ENCODE measurements at places on chromosomes 5 and 9.

DNA sequence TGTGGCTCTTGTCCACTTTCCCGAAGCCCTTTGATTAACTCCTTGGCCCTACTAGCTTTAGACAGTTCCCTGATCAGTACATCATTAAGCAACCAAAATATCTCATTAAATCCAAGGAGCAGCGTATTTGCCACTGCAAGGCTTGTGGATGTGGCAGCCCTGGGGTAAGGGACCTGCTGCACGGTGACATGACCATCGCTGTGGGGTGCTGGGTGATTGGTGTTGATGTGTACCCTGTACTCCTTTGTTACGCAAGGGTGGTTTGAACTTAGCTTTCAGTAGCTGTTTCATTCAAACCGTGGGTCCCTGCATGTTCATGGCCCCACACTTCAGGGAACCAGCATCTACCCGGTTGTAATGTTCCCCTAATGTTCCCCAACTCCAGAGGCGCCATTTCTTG, 41.0 kb downstream of the OTULIN start:
- no peak for DNase-seq

DNA sequence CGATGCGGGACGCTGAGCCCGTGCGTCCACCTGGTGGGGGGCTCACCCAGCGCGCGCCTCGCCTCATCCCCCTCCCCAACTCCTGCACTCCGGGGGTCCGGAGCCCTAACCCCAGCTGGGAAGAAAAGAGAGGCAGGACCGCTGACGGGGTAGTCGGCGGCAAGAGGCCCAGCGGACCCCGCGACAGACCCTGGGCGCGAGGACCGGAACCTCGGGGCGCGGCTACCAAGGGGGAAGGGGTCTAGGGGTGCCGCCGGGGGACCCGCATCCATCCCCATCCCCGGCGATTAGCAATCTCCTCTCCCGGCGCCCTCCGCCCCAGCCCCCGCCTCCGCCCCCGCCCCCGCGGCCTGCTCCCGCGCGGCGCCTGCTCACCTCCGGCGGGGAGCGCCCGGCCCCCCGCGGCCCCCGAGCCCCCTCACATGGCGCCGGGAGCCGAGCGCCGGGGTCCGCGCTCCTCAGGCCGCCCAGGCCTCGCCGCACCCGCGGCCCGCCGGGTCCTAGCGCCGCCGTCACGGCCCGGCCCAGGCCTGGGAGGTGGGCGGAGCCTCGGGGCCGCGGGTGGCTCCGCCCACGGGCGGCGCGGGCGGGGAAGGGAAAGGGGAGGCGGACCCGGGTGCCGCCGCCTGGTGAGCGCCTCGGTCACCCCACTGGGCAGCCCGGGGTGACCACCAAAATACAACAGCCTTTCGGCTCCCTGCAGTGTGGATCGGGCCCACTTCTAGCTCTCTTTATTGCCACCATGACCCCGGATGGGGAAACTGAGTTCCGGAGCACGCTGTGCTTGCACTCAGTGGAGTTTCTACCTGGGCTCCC, at the start of gene ST6GALNAC6:
Gene ST6GALNAC6 (minus strand): TSS at position 476 of the 816 bp plus-strand sequence. CDS start 1,622 bp downstream, outside the sequence.
- no peak for DNase-seq

- no peak for DNase-seq
Observed at GRCh38 chr9:11233696-11234095, 620.9 kb upstream of the PTPRD start.

GRCh38 chr5:141716009-141716408, 34.0 kb upstream of the ARAP3 start:
- DNase-seq, result no peak

GRCh38 chr9:12916042-12916441, 141.2 kb downstream of the LURAP1L start:
- no peak for DNase-seq

DNA sequence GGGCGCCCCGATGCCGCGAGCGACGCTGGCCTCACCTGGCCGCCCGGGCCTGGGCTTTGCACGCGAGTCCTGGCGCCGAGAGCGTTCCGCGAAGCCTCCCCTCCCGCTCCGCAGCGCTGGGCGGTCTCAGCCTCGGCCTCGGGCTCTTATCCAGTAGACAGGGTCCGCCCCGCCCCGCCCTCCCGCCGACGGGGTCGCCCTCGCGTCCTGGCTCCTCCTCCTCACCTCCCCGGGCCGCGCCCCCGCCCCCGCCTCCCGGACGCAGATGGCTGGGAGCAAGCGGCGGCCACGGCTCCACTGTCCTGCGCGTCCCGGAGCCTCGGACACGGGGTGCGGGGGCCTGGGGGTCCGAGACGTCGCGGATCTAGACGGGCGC, at the start of gene SLC6A3:
Gene SLC6A3 (minus strand): TSS at position 128 of the 376 bp plus-strand sequence. CDS start 2,243 bp downstream, outside the sequence.
- DNase-seq, result no peak

DNA sequence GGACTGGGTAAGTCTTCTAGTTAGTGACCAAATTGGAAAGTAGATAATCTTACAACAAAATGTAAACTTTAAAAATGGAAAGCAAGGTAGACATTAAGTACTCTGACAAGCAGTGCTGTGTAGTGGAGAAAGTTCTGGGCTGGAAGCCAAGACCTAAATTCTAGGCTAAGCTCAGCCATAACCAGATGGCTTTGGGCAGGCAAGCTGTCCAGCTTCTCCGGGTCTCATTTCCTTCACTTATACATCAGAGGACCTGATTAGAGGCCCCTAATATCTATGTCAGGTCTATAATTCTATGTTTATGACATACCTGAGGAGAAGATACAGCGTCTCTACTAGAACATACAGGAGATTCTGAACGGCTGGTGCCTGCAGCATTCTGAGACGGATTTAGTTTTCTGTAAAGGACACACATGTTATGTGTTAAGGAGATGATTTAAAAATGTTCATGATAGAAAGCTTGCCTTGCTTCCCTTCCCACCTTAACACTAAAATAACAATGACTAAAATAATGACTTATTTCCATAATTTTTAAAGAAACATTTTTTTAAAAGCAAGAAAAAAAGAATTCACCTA, 61.2 kb downstream of the ELL2 start:
- DNase-seq, result no peak

- no peak for DNase-seq
Observed at GRCh38 chr5:114430532-114430931, 68.7 kb downstream of the KCNN2 start.

DNA sequence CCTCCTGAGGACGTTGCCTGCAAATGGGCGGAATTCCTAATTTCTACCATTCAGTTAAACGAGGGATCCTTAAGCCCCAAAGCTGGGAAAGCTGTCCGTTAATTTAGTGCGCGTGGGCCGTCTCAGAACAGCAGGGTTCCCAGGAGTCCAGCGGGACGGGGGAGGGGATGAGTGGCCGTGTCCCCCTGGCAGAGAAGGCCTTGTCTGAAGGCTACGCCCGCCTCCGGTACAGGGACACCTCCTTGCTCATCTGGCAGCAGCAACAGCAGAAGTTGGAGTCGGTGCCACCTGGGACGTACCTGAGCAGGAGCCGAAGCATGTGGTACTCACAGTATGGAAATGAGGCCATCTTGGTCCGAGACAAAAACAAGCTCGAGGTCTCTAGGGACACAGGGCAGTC, 1.3 kb downstream of the BRD3OS start:
- DNase-seq, result no peak

- DNase-seq, result no peak
Observed at GRCh38 chr9:113461943-113462342, 1.6 kb upstream of the RGS3 start.

DNA sequence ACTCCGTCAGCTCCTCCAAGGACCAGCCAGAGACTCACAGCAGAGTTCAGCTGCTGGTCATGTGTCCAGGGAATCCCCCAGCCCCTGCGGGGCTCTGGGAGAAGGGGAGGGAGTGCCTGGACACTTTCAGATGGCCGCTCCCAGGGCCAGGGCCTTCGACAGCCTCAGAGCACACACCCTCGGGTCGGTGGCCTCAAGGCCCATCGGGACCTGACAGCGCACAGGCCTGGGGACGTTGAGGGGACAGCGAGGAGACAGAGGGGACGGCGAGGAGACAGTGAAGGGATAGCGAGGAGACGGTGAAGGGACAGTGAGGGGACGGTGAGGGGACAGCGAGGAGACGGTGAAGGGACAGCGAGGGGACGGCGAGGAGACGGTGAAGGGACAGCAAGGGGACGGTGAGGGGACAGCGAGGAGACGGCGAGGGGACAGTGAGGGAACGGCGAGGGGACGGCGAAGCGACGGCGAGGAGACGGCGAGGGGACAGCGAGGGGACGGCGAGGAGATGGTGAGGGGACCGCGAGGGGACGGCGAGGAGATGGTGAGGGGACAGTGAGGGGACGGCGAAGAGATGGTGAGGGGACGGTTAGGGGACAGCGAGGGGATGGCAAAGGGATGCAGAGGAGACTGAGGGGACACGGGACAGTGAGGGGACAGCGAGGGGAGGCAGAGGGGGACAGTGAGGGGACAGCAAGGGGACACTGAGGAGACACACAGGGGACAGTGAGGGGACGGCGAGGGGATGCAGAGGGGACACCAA, 47.3 kb downstream of the SLC12A7 start:
- DNase-seq, result no peak

DNA sequence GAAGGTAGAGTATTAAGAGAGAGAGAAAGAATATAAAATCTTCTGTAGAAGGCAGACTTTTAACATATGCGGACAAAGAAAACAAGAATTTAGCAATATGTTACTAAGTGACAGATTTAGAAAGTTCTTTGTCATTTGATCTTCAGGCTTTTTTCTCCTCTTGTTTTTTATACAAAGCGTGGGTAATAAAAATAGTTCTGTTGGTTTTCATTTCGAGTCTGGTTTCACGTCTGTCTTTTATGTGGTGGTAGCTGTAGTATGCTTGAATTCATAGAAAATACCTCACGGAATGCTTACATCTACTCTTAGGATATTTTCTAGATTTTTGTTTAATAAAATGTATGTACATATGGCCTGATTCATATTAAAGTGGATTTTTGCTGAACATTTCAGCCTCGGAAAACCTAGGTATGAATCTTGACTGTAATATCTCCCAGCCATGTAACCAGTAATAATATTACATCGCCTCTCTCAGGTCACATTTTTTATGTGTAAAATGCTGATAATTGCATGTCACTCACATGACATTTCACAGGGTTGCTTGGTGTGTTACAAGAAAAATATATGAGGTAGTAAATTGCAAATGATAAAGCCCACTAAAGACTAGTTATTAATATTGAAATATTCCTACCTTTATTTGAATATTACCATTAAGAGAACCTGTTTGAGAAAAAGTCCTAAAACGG, 72.5 kb upstream of the TAF11L2 start:
- no peak for DNase-seq

- DNase-seq, result no peak
Observed at GRCh38 chr5:72380492-72381274, 60.5 kb downstream of the PTCD2 start.

DNA sequence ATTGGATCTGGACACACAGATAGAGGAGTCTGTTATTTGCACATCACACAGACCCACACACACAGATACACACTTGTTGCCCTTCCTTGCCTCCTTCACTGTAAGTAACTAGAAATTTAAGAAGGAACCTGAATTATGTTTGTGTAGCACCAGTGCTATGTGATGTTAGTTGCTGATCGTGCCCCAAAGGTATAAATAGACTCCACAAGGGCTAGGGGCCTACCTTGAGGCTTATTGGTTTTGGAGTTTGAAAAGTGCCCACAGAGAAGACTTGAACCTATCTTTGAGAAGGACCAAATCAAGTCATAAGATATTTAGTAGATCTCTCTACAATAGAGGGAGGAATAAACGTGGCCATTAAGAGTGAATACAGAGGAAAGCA, 8.8 kb upstream of the TGFBI start:
- no peak for DNase-seq

GRCh38 chr5:155982354-155982753, 344.6 kb upstream of the SGCD start:
- DNase-seq, result no peak

DNA sequence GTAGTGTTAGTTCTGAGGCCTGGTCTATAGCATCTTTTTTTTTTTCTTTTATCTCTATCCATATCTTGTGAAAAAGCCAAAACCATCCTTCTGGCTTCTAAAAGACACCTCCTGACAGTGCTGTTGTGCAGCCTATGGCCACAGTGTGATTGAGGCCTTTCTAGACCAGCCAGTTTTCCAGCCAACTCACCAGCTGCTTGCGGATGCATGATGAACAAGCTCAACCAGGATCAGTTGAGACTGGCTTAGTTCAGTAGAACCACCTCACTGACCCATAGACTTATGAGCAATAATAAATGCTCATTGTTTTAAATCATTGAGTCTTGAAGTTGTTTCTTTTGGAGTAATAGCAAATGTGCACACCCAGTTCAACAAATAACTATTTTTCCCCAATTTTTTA, 296.9 kb downstream of the FAM170A start:
- no peak for DNase-seq

GRCh38 chr9:126513159-126514036, 100.3 kb upstream of the LMX1B start:
- no peak for DNase-seq

- no peak for DNase-seq
Observed at GRCh38 chr5:59919484-59919883, 26.0 kb upstream of the PDE4D start.

DNA sequence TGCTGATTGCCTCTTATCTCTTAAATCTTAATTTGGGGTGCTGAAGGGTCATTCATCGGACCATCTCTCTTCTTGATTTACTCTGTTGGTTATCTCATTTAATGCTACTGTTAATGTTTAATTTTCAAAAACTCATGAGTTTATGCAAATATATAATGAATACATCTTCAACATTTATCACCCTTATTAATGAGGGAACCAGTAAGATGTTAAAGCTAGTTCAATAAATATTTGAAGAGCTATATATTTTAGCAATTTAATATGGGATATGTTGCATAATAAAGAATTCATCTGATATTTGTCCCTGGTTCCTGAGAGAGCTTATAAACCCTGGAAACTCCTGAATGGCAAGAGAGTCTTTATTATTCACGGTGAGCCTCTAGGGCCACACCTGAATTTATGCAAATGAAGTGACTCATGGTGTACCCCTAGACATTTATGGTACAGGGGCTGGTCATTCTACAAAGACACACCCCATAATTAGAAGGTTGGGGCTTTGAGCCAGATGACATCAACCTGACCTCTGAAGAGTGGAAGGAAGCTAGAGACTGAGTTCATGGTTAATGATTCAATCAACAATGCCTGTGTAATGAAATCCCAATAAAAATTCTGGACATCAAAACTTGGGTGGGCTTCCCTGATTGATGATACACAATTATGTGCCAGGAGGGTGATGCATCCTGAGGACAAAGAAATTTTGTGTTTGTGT, 339.5 kb upstream of the ZNF608 start:
- no peak for DNase-seq

DNA sequence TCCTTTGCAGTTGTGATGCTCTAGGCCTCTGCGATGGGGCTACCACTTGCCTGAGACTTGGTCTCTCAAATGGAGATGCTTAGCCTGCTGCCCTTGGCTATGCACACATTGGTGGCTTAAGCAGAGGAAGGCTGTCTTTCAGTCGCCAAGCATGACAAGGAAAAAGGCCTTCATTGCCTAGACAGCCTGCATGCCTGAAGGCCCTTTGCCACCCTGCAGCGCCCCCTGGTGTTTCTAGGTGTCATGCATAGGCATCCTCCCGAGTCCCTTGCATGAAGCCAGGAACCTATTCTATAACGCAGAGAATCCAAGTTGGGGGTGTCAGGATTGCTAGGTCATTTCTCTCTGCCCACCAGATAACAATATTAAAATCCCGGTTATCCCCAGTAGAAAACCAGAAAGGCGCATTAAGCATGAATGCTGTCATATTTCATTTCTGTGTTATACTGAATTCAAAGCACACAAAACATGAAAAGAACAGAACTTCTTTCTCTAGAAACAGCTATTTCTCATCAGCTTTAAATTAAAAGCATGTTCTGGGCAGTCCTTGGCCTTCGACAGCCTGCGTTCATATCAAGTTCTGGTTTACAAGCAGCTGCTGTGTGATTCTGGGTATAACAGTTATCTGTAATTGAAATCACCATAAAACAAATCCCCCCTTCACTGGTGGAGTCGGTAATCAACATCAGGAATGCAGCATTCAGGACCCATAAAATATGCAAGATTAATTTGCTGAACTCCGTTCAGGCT, 59.7 kb upstream of the TRPC7 start:
- DNase-seq, result no peak
